Activated T-cell treated with anti-CD3 and anti-CD28 coated beads for 48 hours (primary cell): ENCODE measurements at places on chromosomes 3 and 15.

- DNase-seq, result no peak
Observed at GRCh38 chr15:36313736-36314280, 265.6 kb upstream of the CDIN1 start.

DNA sequence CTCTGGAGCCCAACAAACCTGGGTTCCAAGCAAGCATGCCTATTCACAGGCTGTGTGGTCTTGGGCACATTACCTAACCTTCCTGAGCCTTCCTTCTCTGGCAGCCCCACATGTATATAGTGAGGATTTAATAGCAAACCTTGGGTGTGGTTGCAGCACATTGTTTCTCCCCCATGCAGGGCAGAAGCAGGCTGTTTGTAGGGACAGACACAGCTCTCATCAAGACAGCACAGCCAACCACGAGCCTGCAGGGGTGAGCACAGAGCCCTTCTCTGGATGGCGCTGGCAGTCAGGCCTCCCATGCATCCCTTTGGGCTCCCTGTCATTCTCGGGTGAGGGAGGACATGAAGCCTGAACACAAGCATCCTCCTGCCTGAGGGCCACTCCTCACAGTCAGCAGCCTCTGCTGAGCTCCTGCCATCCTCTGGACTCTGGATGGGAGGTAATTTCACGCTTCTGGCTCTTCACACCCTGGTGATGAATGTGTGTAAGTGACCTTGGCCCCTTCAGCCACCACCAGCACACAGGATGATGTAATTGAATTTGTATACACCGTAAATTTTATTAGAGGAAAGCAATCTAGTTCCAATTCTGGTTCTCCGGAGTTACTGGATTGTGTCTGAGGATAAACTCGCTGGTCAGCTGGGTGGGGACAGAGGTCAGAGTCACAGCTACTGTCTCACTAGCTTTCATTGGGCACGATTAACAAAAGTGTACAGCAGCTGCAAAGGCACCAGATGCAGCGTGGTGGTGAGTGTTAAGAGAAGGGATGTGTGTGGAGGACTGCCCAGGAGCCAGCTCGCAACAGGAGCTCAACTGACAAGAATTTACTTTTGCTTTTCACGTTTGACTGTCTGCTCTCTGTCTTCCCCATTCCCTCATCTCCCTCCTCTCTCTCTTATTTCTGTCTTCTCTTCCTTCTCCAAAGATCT lies 118.1 kb downstream of the CLSTN2 start:
- DNase-seq, result no peak

DNA sequence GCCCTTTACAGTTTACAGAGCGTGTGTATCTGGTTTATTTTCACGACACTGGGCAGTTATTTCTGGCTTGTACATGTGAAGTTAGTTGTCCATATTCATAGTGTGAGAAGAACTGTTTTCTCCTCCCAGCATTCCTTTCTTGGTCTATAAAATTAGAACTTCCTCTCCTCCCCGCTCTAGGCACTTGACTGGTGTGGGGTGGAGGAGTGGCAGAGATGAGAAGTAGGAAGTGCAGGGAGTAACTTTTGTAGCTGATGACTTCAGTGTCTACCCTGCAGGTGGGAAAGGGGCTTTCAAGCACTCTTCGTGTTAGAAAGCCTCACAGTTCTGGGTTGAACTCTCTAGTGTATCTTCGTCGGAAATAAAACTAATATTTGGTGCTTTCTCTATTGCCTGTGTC lies 13.4 kb downstream of the APOD start:
- DNase-seq, result no peak

GRCh38 chr3:33091746-33092145 lies 5.2 kb downstream of the GLB1 start:
- no peak for DNase-seq

DNA sequence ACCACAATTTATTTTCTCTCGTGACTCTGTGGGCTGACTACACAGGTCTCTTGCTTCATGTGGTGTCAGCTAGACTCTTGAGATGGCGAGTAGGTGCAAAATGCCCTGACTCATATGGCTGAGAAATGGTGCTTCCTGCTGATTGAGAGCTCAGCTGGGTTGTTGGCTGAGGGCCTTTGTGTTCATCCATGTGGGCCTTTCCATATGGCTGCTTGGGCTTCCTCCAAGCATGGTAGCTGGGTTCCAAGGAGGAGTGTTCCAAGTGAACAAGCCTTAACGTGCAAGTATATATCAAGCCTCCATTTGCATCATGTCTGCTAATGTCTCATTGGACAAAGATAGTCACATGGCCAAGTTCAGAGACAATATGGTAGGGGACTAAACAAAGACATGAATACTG lies 164.0 kb downstream of the PDCD6IP start:
- no peak for DNase-seq

DNA sequence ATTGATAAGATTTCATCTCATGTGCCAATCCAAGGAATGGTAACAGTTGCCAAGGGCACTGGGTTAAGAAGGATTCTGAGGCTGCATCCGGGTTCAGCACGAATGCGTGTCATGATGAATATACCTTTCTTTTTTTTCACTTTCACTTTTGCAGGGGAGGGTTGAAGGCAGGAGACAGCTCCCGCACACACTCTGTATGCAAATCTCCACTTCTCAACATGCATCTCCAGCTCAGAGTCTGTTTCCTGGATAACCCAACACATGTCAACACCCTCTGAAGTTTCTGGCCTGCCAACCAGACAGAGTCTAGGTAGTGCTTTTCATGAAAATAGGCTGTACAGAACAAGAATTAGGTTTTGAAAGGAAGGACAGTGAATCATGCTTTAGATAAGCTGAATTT lies 21.6 kb downstream of the B4GALT4 start:
- no peak for DNase-seq

DNA sequence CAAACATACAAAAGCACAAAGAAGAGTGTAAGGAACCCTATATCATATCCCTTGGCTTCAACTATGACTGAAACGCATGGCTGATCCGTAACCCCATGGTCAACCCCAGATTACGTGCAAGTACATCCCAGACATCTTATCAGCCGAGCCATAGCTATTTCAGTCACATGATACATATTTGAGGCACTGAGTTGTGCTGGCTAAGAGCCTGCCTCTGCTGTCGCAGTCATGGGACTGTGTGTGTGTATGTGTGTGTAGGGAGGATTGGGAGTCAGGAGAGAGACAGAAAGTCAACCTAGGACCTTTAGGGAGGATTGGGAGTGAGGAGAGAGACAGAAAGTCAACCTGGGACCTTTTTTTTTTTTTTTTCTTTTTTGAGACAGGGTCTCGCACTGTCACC lies 8.4 kb downstream of the ST6GAL1 start:
- DNase-seq, result no peak

- no peak for DNase-seq
Observed at GRCh38 chr15:48423896-48424475, 92.8 kb downstream of the DUT start.

- no peak for DNase-seq
Observed at GRCh38 chr3:115626721-115627120, 3.4 kb downstream of the GAP43 start.

- no peak for DNase-seq
Observed at GRCh38 chr3:57733790-57734189, 22.3 kb upstream of the SLMAP start.

DNA sequence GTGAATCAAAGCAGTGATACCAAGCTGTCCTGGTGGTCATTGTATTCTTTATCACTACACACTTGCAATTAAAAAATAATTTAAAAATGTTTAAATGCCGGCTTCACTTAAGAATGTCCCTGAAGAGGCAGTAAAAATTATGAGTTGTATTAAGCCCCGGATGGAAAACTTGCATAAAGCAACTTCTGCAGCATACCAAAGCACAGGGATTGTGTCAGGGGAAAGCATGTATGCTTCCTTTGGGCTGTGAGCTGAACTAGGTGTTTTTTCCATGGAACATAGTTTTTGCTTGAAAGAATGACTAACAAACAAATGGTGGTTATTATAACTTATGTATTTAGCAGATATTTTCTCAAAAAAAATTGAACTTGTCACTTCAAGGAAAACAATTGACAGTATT lies 143.1 kb downstream of the ARNT2 start:
- no peak for DNase-seq

DNA sequence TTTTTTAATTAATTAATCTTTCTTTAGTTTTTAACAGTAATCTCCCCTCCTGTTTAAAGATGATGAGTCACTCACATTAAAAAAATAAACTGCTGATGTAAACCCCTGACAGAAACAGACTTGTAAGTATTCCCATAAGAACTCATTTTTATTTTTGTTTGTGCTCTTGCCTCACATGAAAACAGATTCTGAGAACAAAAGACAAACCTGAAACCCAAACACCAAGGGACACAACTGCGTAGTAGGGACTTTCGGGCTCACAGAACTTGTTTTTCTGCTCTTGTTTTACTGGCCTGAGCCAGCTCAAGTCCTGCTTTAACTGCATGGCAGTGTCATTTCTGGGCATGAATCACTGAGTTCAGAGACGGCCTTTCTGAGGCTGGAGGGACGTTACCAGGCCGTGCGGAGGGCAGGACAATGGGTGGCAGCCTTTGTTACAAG lies 600.8 kb downstream of the FOXP1 start:
- no peak for DNase-seq

DNA sequence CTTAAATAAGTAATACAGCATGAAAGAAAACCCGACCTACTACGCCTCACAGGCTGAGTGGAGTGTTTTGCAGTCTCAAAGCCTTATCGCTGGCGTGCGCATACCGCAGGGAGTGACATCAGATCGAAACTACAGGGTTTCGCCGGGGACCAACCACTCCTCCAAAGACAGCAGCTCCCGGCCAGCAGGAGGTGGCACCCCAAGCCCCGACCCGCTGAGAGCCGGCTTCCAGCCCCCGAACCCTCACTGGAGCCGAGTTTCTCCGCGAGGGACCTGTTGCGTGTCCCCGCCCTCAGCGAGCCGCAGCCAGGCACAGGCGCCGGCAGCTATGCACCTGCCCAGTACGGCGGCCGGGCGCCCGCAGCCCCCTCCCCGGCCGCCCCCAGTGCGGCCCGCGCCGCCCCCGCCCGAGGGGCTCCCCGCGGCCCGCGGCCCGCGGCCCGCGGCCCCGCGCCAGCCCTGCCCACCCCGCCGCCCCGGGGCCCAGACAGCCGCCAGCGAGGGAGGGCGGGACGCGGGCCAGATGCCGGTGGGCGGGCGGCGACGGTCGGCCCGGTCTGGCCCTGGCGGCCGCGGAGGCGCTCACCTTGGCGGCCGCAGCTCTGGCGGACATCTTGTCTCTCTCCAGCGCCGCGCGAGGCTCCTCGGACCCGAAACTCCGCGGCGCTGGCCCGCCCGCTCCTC lies 710 bp downstream of the TJP1 start:
- peak; percentile 34 for DNase-seq

GRCh38 chr3:196186651-196187573 lies 24.3 kb downstream of the ZDHHC19 start:
- DNase-seq, result no peak

DNA sequence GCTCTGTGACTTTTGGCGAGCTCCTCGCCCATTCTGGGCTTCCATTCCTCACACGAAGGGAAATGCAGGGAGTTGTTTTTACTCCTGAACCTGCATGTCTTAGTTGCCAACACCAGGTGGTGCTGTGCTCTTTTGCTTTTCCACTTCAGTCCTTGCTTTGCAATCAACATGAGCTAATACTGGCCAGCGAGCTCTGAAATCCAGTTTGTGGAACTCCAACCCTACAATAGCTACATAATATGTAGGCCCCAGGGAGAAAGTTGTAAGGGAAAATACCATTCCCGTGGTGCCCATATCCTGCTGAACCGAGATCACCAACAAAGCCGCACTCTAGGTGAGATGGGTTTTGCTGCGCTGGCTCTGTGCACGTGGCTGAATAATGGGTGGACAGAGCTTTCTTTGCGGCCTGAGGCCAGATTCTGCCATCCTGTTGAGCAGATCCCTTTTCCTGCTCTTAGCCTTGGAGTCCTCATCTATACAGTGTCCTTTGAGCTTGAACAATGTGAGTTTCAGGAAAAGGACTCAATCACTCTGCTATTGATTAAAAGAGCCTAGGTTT lies 25.0 kb downstream of the LSM3 start:
- peak; percentile 13 for DNase-seq

GRCh38 chr3:172236771-172237742 lies 197.7 kb downstream of the FNDC3B start:
- DNase-seq, result no peak

- DNase-seq, result no peak
Observed at GRCh38 chr3:133441867-133442270, 42.0 kb downstream of the BFSP2 start.

DNA sequence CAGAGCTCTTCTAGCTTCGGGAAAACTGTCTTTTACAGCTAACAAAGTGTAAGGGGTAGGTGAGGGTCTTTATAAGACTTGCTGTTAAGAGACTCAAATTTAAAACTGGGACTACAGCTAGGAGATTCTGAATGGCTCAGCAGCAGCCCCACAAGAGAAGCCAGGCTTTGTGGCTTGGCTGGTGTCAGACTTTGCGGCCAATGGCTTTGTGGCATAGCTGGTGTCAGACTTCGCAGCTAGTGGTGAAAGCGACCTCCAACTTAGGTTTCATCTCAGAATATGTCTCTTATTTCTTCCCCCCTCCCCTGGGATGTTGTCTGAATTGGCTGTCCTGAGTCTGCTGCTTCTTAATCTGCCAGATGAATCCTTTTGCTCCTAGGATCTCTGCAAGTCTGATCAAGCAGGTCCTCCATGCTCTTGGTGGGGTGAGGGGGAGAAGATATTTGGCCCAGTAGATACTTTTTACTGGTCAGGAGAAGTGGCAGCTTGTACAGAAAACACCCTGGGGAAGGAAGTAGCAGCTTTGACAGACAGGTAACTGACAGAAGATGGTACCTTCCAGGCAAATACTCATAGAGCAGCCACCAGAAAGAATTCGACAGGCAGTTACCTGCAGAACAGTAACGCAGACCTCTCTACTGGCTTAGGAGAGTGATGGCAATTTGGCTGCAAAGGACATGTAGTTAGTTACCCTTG lies 8.4 kb downstream of the BOC start:
- DNase-seq, result no peak

- no peak for DNase-seq
Observed at GRCh38 chr3:47266709-47267489, 15.7 kb downstream of the KIF9 start.

DNA sequence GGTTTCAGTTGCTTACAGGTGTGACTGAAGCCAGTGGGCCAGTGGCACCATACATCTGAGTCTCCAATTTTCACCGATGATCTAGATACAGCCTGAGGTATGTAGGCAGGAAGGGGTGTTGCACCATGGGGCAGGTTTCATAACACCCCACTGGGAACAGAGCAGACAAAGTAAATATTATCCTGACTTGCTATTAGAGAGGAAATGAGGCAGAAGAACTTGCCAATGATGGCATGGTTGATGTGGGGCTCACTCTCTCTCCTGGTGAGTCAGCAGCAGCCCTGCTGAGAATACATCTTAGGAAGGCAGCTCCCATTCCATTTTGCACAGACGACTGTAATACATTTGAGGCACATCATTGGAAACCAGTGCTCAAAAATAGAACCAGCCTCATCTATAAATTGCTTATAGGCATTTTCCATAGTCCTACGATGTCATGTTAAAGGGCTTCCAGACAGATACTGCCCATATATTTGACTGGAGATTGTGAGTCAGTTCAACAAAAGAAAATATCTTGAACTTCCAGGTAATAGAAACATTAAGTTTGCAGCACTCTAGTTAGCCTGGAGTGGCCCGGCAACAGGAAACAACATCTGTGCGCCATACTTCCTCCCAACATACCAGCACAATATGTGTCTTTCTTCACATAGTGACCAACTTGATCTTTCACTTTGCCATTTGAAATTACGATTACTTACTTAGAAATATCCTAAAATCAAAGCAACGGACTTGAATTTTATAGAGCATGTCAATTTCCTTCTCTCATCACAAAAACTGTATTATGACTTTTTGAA lies 175.5 kb downstream of the NECTIN3 start:
- DNase-seq, result no peak

GRCh38 chr3:21585216-21585740 lies 165.7 kb downstream of the ZNF385D start:
- no peak for DNase-seq
